Neural crest cell (in vitro differentiated cells): ENCODE measurements at places on chromosomes 12 and 14.

DNA sequence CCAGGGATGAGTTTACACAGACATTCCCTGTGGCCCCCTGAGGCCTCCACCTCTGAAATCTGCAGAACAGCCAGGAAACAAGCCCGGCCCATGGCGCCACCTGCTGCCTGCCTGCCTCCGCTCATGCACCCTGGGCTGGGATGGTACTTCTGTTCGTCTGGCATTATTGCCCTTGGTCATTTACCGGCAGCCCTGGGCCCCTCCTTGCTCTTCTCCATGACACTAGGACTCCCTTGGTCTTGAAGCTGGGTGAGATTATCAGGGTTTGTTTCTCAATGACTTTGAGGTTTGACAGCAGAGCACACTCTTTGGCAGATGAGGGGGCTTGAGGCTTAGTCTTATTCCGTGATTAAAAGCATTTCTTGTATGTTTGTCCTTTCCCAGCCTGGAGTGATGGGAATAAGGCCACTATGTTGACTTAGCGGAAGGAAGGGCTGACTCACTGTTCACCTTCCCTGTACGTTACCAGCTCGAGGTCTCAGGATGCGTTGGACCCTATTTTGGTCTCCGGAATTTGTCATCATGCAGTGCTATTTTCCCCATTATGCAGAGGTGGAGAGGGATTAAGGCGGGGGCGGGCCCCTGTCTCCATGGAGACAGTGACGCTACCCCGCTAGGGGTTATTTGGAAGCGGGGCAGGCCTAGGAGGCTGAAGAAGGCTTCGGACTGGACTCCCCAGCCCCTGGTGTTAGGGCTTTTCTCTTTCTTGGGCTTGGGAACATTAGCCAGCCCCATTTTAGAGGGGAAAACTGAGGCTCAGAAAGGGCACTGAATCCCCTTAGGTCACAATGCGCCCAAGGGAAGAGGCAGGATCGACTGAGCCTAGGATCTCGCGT is 706 bp upstream of the PEX5 start:
- peak; percentile 53 for DNase-seq

- no peak for DNase-seq
Observed at GRCh38 chr12:101277443-101277842, 2.5 kb upstream of the UTP20 start.

- no peak for DNase-seq
Observed at GRCh38 chr14:106738075-106738474, 1211.7 kb downstream of the TMEM121 start.

DNA sequence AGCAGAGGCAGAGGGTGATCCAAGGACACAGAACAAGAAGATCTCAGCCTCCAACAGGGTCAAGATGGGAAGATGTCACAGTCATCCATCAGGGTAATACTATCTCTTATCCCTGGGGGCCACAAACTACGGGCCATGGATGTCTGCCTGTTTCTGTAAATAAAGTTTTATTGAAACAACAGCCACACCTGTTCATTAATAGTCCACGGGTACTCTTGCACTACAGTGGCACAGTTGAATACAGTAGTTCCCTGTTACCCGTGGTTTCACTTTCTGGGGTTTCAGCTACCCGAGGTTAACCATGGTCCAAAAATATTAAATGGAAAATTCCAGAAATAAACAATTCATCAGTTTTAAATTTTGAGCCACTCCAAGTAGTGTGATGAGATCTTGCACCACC is 65.9 kb downstream of the BCL11B start:
- DNase-seq = no peak

- no peak for DNase-seq
Observed at GRCh38 chr12:96473394-96474093, 15.8 kb upstream of the CFAP54 start.

- no peak for DNase-seq
Observed at GRCh38 chr14:103625356-103626095, 3.5 kb upstream of the KLC1 start.

- no peak for DNase-seq
Observed at GRCh38 chr14:68584786-68585185, 208.1 kb downstream of the ZFP36L1 start.

- no peak for DNase-seq
Observed at GRCh38 chr12:106409878-106410277, 52.3 kb downstream of the POLR3B start.

DNA sequence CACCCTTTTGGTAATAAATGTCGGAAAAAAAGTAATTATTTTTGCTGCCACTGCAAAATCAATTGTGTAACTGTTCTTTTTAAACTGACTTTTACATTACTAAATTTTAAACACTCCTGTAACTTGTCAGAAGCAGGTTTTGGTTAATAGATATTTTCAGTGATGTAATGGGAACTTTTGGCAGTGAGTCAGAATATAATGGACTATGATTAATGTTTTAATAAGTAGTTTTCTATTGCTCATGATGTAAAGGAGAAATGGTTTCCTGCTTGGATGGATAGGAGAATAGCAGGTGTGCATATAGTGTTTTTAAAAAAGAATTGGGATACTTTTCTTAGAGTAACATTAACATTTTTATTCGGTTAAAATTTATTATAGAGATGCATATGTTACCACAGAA is 58.8 kb downstream of the TRMT5 start:
- DNase-seq = no peak

GRCh38 chr14:100692859-100693558 is 33.7 kb upstream of the DLK1 start:
- DNase-seq = no peak

DNA sequence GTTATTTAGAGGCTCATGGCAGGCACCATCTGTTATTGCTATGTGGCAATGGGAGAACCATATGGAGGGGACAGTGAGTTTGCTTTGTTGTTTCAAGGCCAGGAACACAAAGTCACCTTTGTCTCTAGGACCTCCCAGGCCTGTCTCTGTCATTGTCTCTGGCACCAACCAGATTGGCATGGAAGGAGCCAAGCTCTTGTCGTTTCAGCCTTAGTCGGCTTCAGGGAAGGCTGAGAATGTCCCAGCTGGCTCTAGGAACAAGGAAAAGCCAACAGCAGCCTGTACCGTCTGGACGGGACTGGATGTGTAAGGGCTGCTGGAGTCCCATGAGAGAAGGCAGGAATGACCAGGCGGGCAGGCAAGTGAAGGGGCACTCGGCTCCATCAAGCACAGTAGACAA is 29.2 kb downstream of the RPH3A start:
- DNase-seq = no peak

DNA sequence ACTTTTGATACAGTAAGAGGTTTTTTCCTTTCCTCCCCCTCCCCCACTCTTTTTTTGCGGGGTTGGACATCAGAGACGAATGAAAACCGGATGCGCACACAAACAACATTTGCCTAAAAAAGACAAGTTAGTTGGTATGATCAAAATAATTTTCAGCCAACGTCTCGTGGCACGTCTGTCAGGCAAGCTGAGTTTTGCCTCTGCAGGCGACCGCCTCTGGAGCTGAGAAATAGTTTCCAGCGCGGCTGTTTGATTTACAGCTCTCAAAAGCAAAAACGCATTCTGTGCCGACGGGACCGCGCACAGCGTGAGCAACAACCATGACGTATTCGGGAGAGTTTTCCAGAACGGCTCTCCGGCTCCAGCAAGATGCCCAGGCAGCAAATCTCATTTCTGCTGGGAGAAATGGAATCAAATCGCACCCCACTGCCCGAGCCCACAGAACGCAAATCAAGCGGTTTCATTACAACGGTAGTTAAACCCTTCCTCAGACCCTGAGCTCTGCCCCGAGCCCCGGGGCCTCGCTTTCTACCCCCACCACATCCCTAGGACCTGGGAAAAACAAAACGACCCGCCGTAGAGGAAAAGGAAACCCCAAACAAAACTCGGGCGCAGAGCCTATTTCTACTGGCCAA is 14.2 kb upstream of the CALM1 start:
- no peak for DNase-seq

DNA sequence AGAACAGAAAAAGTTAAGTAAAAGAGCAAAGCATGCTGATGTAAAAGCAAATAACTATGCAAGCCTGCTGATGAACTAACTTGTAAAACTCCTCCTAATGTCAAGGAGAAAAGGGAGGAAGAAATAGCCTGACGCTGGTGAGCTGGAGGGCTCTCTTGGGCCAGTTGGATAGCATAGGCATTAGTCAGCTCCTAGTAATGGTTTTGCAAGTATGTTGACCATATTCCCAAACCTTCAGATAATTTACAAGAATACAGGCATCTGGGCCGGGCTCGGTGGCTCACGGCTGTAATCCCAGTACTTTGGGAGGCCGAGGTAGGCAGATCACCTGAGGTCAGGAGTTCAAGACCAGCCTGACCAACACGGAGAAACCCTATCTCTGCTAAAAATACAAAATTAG is 871.4 kb downstream of the C12orf50 start:
- no peak for DNase-seq

DNA sequence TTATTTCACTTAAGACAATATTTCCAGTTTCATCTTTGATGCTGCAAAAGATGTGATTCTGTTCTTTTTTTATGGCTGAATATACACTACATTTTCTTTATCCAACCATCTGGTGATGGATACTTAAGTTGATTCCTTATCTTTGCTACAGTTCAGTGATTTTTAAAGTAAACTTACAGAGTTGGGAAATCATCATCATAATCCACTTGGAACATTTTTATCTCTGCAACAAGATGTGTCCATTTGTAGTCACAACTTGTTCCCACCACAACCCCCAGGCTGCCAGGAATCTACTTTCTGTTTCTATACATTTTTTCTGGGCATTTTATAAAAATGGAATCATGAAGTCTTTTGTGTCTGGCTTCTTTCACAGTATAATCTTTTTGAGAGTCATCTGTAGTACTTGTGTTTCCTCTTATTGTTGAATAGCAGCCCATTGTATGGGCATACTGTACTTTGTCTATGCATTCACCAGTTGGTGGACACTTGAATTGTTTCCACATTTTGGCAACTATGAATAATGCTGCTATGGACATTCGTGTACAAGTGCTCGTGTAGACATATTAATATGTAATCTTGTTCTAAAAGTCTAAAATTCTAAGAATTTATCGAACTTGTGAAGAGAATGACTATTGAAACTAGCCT is 212.5 kb upstream of the DDHD1 start:
- DNase-seq = no peak

- DNase-seq = no peak
Observed at GRCh38 chr14:90820958-90821357, 4.7 kb upstream of the TTC7B start.

GRCh38 chr14:77848031-77848430 is 48.1 kb downstream of the ADCK1 start:
- DNase-seq = no peak

GRCh38 chr12:30696486-30696885 is 817 bp upstream of the IPO8 start:
- no peak for DNase-seq

- no peak for DNase-seq
Observed at GRCh38 chr12:106276032-106276740, 26.3 kb upstream of the TCP11L2 start.

DNA sequence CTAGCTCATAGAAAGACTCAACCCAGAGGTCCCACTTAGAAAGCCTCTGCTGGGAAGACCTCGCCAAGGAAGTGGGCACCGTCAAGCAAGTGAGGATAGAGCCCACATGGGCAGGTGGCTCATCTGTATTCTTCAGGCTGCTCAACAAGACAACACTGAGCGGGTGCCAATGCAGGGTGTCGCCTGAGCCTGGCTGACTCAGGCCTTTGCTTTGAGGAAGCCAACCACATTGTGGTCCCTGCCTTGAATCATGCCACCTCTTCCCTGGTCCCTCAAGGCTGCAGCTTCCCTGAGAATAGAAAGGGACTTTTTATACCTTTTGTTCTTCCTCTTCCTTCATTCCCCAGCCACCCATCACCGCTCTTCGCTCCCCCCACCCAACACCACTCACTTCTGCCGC is 2.1 kb upstream of the RNASE13 start:
- DNase-seq = no peak

DNA sequence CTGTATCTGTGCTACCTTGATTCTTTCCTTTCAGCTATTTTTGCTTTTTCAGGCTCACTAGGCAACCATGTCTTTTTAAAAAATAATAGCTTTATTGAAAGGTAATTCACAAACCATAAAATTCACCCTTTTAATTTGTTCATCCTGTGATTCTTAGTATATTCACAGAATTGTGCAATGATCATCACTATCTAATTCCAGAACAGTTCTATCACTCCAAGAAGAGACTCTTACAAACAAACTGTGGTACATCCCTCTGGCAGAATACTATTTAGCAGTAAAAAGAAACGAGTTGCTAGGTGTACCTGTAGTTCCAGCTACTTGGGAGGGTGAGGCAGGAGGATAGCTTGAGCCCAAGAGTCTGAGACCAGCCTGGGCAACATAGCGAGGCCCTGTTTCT is 14.8 kb downstream of the CREBL2 start:
- DNase-seq = no peak

DNA sequence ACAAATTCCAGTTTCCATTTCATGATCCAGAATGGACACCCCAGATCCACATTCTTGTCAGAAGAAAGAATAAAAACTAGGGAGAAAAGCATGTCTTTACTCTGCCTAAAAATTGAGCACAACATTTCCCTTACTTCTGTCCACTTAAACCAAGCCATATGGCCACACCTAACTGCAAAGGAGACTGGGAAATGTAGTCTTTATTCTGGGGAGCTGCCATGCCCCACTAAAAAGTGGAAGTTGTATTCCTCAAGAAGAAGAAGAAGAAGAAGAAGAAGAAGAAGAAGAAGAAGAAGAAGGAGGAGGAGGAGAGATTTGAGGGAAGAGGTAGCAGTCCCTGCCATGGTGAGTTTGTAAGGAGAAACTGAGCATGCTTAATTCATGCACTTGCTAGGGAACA is 84.5 kb downstream of the GPR65 start:
- no peak for DNase-seq

DNA sequence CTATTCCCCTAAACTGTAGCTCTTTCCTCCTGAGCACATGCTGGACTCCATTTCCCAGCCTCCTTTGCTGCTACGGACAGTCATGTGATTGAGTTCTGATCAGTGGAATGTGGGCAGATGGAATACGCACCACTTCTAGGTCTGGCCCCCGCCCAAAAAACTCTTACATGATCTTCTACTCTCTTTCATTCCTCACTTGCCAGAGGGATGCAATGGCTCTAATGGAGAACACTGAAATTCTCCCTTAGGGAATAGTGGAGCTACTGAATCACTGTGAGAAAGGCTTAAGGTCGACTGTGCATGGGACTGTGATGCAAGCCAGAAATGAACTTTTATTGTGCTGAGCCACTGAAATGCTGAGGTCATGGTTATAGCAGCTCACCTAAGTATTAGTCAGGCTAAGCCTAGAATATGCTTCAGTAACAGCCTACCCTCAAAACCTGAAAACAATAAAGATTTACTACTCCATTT is 13.0 kb upstream of the TMED2 start:
- no peak for DNase-seq

DNA sequence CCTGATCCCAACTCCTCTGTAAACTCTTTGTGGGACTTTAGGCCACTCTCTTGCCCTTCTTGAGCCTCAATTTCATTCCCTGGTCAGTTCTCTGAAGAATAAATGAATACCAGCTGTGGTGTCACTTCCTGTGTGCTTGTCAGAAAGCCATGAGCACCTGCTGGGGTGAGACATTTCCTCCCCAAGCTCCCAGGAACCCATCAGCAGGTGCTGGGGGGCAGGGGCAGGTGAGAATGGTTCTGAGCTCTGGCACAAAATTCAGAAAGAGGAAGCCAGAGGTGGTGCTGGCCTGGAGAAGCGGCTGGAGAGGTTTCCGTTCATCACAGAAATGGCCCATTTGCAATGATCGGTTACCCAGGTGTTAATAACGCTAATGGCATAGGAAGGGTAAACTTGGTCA is 14.9 kb downstream of the LHX5 start:
- no peak for DNase-seq
